ENCODE measurements at places on chromosomes 12 and 14.

GRCh38 chr12:132836795-132837331 is 8.2 kb upstream of the GOLGA3 start:
- DNase-seq = no peak

DNA sequence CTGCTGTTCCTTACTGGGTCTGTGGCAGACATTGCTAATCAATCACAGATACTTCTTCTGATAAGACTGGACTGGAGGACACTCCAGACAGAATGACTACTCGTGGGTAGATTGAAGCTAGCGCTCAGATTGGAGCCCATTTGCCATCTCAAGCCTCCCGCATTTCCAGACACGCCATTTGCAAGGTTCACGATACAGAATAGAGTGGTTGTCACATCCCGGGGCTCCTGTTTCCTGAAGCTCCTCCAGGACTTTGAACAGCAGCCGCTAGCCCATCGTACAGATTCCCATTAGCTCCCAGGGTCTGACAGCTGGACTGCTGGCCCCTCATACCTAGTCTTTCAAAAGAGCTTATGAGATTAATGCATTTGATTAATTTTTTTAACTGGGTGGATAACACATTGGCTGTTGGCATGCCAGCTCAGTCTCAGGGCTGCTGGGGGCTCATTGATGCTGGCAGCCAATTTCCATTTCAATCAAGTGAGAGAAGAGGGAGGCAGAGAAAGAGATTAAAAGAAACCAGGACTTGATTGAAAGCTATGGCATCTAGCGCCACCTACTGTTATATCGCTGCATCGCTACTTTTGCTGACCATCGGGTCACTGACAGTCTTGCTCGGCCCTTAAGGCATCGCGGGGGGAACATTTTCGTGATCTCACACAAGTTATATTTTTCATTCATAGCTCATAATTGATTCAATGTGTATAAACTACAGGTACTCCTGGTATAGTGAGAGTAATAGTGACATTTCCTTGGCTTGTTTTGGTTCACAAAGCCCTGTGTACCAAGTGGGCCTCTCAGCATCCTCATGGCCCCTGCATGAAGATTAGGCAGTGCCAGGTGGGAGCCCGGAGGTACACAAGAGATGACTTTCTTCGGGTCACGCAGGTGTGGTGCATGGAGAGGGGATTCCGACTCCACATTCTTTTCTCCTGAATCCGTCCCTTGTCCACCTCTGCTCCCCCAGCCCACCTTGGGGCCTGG is 78.6 kb downstream of the CCDC60 start:
- peak; percentile 11 for DNase-seq

DNA sequence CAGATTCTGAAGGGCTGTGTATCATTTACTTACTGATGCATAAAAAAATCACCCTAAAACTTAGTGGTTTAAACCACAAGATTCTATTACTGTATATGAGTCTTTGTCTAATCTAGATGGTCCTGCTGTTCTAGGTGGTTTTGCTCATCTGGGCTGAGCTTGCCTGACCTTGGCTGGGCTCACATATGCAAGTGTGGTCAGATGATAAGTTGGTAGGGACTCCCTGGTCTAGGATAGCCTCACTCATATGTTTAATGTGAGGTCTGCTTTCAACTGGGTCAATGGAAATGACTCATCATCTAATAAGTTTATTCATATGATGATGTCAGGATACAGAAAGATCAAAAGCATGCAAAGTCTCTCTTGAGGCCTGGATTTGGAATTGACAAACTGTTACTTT is 887.8 kb downstream of the TRHDE start:
- DNase-seq = peak; percentile 19

- DNase-seq = no peak
These were observed 445.7 kb downstream of the DAD1 start for GRCh38 chr14:22143363-22143762.

GRCh38 chr12:132083614-132083940 is 60.5 kb downstream of the DDX51 start:
- DNase-seq = no peak

- DNase-seq = peak; percentile 34
These were observed 54.5 kb downstream of the C12orf75 start for GRCh38 chr12:105384916-105385535.

GRCh38 chr12:89350260-89350629 is 2.1 kb downstream of the DUSP6 start:
- DNase-seq = no peak

DNA sequence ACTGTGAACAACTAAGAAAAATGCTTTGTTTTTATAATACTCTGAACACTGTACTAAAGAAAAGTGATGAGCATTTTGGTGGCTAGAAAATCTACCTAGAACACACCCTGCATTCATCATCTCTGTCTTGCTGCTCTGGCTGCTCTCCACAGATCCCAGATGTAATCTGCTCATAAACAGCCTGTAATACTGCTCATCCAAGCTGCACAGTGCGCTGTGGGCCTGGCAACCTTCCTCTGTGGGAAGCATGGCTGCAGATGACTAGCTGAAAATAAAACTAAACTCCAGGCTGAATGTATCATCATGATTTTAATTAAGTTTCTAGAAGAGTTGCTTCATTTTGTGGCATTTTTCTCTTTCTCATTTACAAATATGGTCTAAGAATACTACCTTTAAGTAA is 200.7 kb downstream of the SLC2A13 start:
- DNase-seq = no peak

DNA sequence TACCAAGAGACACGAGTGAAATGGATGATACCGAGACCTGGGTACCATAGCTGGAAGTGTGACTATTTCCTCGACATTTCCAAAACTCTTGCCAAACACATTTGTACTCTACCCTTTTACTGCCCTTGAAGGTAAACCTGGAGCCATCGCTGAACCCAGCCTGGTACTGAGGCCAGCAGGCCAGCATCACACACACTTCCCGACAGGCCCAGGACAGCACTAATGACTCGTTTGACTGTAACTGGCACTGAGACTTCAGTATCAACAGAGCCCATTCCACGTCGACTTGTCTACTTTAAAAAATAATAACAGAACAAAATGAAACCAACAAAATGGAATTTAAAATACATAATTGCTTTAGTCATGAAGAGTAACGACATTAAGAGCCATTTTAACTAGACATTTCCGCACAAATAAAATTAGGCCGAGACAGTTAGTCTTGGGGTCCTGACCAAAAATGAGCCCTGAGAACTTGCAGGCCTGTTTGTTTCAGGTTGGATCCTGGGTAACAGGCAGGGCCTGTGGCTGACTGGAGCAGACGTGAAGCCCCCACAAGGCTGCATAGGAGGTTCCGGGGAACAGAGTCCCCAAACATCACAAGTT is 94.3 kb downstream of the RIMBP2 start:
- no peak for DNase-seq

GRCh38 chr14:67438969-67439368 is 27.0 kb upstream of the PLEK2 start:
- no peak for DNase-seq

DNA sequence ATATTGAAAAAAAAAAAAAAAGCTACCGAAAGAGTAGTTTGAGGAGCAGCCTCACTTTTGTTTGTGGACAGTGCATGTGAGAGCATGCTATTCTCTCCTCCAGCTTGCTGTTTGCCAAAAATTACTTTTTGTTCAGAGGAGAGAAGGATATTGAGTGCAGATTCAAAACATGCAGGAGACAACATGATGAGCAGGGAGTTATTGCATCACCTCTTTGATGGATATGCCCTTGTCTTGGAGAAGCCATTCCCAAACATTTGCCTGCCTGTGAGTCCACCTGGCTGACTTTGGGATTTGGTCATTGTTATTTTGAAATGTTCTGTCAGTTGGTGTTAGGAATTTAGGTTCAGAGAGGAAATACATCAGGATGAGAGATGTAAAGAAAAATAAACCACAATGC is 2.4 kb downstream of the C12orf75 start:
- DNase-seq = no peak

- DNase-seq = no peak
These were observed 140.8 kb downstream of the DUSP6 start for GRCh38 chr12:89211456-89211855.

DNA sequence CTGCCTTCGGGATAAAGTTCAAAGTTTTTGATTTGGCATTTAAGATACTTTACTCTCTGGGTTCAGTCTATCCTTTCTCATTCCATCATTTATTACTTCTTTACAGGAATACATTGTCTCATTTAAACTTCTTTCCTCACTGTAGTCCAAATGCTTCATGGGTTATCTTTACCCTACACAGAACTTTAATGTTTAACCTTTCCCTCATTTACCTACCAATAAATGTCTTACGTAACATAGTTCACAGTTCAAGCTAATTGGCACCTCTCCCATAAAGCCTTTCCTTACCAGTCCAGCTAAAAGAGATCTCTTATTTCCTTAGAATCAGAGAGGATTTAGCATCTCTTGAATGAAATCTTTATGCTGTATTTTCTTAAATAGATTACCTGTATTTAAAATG is 476.3 kb upstream of the SEL1L start:
- DNase-seq = no peak

DNA sequence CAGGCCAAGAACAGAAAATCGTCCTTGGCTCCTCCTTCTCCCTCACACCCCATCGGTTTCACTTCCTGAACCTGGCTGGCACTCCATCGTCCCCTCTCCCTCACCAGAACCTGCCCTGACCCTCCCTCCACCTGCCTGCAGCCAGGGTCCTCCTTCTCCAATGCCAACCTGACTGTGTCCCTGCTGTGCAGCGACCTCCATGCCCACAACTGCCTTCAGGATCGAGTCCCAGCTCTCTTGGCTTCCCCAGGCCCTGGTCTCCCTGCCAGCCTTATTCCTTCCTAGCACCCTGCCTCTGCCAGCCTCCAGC is 19.8 kb downstream of the HVCN1 start:
- DNase-seq = no peak

- DNase-seq = no peak
These were observed 21.8 kb downstream of the RAP1B start for GRCh38 chr12:68632486-68632885.

GRCh38 chr12:62613081-62613480 is 146.5 kb downstream of the MON2 start:
- no peak for DNase-seq

DNA sequence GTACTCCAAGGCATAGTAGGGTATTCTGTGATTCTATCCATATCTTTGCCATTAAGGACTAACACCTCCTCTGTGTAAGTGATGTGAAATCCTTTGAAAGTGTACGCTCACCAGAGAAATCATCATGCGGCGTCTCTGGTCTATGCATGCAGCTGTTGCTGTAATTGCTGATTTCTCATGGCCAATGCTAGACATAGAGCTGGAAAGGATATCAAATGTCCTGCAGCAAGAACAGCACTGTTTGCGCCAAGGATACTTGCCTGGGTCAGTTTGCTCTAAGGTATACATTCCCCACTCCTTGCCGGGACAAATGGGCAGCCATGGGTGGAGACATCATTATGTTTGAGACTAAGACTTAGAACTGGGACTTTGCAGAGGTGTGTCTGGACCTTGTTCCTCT is 896.4 kb downstream of the BCL11B start:
- DNase-seq = no peak

GRCh38 chr14:60510254-60510950 is 1.5 kb downstream of the SIX6 start:
- DNase-seq = no peak

DNA sequence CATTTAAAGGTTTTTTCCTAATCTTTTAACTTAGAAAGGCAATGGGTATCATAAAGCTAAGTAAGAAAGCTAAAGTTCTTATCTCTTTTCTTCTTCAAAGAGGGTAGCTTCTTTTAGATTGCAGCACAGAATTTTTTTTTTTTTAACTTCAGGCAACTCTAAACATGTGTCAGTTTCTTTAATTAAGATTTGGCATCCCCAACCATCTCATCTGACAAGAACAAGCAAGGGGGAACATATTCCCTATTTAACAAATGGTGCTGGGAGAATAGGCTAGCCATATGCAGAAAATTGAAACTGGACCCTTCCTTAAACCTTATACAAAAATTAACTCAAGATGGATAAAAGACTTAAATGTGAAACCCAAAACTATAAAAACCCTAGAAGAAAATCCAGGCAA is 14.3 kb upstream of the IFNG start:
- DNase-seq = no peak

GRCh38 chr14:53533384-53533970 is 380.4 kb upstream of the DDHD1 start:
- DNase-seq = no peak

DNA sequence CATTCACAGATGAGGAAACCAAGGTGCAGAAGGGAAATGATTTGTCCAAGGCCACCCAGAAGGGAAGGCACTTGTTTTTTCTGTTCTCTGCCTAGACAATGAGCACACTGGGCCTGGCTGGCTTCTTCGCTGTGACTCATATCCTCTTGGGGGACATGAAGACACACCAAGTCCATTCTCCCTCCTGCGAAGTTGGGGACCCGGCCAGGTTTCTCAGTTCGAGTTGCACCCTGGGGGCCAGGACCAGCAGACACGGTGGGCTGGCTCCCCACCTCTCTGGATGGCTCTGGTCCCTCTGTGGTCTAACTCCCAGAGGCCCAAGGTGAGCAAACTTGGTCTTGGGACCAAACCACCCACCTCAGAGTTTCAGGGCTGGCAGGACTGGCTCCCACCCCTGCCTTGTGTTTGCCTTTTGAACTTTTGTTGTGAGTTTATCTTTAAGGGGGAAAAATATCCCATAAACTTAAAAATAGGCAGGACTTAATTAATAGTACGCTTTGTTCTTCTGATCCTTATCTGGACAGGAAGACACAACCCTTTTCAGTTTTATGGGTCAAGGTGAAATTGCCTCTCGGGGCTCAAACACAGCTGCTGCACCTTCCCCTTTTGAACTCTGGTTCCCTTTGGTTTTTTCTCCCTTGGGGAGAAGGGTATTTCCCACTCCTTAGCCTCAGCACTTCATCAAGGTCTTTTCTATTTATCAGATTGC is 9.0 kb upstream of the MLEC start:
- no peak for DNase-seq

GRCh38 chr14:98200601-98201000 is 1071.4 kb downstream of the BCL11B start:
- DNase-seq = no peak

DNA sequence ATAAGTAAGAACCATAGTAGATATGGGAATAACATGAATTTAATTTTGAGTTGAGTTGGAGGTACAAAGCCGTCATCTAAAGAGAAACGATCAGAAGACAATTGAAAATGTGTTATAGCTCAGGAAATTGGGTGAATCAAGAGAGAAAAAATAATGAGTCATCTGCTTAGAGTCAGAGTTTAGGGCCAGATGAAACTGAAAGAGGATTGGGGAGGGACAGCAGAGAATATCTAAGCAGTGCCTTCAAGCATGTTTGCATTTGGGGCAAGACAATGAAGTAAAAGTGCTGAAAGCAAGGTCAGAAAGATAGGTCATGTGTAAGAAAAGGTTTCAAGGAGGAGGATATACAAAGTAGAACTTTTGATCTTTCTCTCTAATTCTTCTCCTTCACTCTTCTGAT is 49.4 kb downstream of the SLC15A5 start:
- DNase-seq = no peak

GRCh38 chr12:74957634-74958033 is 252.0 kb downstream of the KCNC2 start:
- no peak for DNase-seq

DNA sequence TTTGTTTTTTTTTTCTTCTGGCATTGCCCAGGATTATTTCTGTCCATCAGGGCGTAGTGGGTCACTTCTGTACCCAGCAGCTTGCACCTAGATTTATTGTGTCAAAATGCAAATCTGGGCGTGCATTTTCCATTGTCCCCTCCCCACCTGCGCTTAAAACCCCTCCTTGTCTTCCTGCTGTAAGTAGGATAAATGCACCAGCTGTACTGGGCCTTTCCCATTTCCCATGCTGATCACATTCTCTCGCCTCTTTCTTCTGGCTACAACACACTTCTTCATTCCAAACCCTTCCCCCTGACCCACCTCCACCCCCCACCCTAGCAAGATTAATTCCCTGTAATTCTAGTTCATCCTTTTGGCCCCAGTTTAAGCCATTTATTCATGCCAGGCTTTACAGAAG is 128.0 kb downstream of the ETV6 start:
- no peak for DNase-seq
